ENCODE measurements at places on chromosomes 12 and 14.

GRCh38 chr14:90355540-90356518, 24.1 kb upstream of the NRDE2 start:
- DNase-seq, result no peak

DNA sequence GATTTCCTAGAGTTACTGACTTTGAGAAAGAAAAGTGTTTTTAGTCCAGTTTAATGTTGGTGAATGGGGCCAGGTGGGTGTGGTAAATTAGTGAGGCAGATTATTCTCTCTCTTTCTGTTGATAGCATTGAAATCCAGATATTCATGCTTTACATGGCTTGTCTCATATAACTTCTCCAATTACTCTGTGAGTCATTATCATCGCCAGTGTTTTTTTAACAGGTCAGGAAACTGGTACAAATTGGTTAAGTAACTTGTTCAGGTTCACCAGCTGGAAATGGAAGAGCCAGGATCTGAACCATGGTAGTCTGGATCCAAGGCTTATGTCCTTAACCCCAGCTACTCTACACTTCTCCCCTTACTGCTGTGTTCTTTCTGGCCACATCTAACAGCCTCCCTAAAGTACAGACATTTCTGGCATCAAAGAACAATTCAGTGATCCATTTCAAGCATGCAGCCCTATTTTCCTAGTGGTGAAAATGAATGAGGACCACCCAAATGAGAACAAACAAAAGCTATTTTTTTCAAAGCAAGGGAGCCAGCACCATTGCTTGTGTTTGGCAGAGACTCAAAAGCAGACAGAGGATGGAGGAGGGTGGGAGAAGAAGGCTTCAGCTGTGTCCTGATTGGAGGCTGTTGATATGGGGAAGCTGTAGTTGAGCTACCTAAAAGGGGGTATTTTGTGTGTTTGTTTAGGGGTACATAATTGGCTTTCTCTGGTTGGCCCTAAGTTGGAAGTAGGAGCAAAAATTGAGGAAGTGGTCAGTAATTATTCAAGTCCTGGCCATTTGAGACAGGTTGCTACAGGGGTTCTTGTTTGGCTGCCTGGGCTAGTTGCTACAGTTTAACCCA, 1.7 kb downstream of the IRAK3 start:
- no peak for DNase-seq

DNA sequence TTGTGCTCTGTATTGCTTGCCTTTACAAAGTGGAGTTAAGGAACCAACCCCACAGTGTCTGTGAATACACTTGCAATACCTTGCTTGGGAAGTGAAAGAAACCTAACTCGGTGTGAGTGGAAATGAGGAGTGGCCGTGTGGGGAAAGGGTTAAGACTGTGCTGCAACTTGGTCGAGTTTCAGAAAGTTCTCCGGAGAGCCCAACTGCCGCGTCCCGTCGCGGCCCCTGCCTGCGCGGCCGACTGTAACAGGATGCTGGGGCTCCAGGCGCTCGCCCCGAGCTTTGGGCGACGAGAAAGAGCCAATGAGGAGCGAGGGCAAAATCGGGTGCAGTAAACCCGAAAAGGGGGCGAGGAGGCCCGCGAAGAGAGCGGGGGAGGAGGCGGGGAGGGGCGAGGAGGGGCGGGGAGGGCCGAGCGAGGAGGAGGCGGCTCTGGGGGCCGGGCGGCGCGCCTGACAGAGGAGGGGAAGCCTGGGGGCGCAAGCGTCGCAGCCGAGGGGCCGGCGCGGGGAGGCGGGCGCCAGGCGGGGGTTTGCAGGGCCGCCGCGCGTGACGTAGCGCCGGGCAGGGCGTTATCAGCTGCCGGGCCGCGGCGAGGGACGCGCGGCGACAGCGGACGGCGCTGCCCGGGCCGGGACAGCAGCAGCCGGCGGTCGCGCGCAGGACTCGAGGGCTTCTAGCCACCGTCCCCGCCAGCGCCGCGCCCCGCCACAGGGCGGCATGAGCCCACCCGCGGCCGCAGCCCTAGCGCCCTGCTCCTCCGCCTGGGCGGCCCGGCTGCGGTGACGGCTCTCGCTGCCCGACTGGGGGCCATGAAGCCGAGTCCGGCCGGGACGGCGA, at the start of gene DACT1:
Gene DACT1, plus strand, starts transcription at position 572 of the 840 bp plus-strand sequence. Its CDS starts 241 bp downstream, at position 813.
- DNase-seq, result no peak

- no peak for DNase-seq
Observed at GRCh38 chr12:1794440-1795090, 25.8 kb upstream of the LRTM2 start.

- no peak for DNase-seq
Observed at GRCh38 chr14:69535230-69535848, 39.3 kb downstream of the CCDC177 start.

DNA sequence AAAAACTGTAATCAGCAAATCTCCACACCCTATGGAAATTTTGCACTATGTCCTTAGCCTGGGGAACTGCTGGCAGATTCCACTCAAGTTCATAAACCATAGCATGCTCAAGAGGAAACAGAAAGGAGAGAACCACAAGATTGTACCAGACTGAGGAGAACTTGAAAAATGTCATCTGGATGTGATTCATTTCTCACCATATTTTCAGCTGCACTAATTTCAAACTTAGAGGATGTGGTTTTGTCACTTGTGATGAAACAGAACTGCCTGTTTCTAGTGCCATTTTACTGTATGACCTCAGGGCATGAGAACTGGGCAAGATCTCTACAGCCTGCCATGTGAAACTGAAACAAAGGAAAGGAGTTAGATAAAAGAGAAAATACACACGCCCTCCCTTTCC, 1493.1 kb upstream of the FLRT2 start:
- DNase-seq, result no peak

DNA sequence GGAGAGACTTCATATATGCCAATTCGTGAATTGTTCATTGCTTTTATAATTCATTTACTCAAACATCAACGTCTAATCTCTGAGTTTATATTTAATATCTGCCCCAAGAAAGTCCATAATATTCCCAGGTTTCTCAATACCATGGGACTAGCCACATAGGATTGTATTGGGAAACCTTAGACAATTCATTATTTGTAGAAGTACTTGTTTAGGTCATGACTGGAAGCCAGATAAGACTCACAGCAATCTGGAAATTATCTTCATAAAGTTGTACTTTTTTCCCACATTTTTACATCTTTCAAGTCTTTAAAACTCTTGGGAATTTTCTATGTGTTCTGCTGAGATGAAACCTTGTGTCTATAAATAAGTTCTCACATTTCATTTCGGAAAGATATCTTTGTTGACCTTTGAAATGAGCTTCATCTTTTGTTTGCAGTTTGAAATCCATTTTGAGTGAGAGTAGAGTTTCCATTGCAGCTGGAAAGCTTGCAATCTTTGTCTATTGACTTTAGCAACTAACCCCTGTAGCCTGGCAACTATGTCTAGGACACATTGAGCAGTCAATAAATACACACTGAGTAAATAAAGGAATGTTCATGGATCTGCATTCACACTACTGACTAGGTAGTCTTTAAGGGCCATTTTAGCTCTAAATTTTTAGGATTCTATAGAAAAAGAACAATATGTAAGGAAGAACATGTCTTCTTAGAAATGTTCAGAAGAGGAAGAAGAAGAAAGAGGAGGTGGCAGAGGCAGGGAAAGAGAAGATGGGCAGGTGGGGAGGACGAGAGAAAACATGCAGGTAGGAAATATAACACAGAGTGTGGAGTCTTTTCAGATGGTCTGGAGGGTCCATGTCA, 154.4 kb downstream of the LRIG3 start:
- no peak for DNase-seq

GRCh38 chr14:54301359-54301758, 95.4 kb upstream of the CDKN3 start:
- no peak for DNase-seq

DNA sequence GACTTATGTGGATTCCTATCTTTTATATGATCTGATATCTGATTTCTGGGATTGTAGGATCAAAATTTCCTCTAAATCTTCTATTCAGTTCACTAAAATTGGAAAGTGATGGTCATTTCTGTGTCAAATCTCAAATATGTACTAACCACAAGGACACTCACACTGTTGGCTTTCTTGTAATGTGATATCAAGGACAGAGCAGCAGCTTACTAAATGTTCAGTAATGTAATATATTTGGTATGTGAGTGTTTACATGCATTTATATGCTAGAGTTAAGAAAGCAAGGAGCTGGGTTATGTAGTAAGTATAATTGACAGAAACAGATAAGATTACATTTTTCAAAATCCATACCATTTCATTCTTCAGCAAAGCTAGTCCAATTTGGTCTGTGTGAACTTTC, 16.5 kb downstream of the PUS7L start:
- no peak for DNase-seq

DNA sequence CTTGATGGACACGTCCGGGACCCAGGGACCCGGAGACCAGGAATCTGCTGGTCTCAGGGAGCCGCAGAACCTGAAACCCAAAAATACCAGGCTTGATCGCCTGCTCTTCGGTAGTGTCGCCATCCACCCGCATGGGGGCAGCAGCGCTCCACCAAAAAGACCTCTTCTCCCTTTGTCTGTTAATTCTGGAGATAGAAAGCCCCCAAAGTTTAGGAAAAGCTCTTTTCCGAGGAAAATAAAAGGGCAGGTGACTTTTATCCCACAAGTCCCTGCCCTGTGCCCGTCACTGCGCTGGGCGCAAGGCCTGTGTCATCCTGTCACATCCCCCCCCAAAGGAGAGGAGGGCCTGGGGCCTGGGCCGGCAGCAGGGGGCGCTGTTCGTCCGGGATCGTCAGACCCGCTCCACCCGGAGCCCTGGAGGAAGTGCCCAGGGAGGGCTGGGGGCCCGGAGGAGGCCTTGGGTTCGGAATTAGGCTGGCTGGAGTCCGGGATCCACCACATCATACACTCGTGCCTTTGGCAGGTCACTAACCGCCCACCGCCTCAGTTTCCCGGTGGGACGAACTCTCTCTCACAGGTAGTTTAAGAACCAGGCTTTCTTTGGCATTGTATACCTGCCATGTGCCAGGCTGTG, 31.9 kb downstream of the DAD1 start:
- DNase-seq, result peak; percentile 95

DNA sequence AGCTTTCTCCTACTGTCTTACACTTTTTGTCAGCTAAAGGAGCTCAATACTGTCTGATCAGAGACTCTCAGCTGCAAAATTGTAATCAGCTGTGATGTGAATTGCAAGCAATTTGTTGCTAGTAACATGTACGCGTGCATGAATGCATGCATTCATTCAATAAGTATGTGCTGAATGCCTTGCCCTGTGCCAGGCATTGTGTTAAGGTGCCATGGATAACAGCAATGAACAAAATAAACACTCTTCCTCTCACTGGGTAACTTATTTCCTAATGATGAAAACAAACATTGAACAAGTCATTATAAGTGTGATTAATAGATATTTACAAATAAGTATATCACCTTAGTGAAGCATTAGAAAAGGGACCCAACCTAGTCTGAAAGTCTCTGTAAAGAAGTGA, 163.2 kb upstream of the ARID2 start:
- no peak for DNase-seq

- no peak for DNase-seq
Observed at GRCh38 chr12:58918469-58918844, 1.8 kb downstream of the LRIG3 start.

GRCh38 chr14:105166571-105167302, 1.8 kb downstream of the JAG2 start:
- DNase-seq, result no peak

DNA sequence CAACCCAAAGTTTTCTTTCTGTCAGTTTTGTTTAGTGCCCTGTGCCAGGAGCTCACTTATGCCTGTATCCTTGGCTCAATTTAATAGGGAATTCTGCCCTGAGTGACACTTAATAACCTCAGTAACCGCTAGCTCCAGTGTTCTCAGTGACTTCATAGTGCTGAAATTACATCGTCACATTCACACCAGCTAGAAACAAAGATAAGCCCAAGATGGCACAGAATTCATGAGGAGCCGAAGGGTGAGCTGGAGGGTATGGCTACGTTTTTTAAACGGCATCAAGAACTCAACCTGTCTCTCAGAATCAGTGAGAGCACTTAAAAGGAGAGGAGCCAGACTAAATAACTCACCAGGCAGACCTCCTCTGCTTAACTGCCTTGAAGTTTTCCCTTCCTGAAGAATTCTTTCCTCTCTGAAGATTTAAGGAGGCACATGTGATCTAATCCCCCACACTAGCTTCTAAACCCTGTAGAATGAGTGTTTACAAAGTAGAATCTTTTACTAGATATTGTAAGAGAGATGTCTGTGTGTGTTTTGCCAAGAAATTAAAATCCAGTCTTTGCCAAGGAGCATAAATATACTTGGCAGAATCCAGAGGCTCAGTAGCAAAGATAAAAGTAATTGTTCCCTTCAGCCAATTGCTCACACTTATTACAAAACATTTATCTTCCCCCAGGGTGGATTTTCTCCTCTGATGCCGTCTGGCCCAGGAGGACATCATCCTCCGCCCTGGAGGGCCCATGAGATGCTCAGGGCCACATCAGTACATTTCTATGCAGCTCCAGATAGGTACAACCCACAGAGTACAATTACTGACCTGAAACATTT, 37.3 kb downstream of the PTGER2 start:
- no peak for DNase-seq

- DNase-seq, result no peak
Observed at GRCh38 chr14:31960039-31960438, 117.1 kb upstream of the ARHGAP5 start.

DNA sequence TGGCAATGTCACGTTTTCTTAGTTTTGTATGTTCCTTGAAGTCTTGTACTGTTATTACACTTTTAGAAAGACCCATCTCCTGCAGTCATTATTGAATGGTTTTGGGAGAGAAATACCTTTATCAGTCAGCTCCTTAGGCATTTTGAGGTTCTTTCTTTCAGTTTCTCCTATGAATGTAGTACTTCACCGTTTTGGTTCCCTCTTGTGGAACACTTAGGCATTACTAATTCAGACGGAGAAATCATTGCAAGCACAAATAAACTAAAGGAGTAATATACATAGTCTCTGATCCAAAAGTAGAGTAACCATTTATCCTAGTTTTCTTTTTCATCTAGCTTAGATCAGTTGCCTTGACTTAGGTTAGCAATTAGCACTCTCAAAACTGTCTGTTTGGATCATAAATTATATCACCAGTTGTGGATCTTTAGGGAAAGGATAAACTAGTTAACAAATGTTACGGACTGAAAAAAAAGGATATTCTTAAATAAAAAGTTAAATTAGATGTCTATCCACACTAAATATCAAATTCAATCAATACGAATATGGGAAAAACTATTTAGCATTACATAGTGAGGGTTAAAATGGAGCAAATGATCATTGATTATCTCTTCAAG, 1538.3 kb upstream of the SEL1L start:
- DNase-seq, result no peak

DNA sequence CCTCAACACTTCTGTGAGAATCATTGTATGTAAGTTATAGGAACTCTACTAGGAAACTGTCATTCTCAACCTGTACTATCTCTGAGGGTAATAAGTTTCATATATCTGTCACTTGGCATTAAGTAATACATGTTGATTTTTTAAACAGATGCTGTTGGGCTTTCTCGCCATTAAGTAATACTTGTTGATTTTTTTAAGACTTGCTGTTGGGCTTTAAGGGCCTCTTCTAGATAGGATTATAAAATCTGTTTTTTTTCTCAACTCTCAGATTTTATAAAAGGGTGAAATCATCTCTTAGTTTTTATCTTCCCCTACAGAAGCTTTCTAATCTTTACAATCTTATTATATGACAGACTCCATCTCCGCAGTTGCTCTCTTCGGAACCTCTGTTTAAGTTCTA, 5.6 kb downstream of the WASHC4 start:
- DNase-seq, result no peak

Measured in stimulated activated CD4-positive, alpha-beta T cell treated with anti-CD3 and anti-CD28 coated beads, Interleukin-1b, Interleukin-23, amount 100 ng/mL, for 1 hour (primary cell).